Stimulated activated memory B cell treated with anti-CD40 and anti-IgM and Interleukin-4, amounts not matched to agents 10 μg/mL and 1 μg/mL and 100 μg/mL, for 72 hours (primary cell): ENCODE measurements at places on chromosomes 3 and 15.
A peak's percentile ranks its signal among the peaks of the same experiment; 100 is the strongest.

GRCh38 chr3:168881804-168882203 is 781.7 kb downstream of the MECOM start:
- no peak for ATAC-seq

GRCh38 chr3:99866261-99866761 is 48.6 kb downstream of the CMSS1 start:
- ATAC-seq = no peak

DNA sequence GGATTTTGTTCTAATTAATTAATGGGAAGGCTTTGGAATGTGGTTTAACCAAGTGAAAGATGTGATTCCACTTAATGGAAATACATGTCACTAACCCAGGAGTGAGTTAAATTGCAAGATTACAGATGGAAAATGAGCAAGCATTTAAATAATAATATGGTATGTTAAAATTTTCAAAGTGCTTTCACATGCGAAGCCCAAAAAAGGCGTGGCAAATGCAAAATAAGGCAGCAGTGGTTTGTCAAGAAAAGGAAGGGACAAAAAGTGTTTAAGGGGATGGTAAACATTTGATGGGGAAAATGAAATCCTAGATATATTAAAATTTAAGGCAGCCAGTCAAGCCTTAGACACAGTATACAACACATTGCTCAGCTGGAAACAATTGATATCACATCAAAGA is 2.9 kb downstream of the TICRR start:
- ATAC-seq = no peak

DNA sequence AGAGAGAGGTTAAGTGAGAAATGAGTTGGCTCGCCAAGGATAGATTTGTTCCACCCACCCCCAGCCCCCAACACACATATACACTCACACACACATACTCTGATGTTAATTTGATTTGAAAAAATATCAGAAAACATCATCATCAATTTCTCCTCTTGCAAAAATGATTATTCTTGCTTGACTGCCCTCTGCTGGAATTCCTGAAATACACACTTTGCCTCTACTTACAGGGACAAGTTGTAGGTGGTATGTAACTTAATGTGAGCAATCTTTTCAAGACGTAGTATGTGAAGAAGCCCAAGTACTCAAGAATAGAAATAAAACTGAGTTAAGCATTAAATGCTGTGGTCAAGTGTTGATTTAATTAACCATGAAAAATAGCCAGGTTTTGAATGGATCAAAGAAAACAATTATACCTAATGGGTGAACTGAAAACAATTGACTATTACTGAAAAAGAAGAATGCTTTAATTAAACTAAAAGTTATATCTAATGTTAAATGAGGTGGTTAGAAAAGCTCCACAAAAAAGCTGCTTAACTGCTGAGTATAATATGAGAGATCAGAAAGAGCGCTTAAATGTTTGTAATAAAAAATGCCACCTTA is 46.6 kb upstream of the MDFIC2 start:
- no peak for ATAC-seq

GRCh38 chr3:69490971-69491370 is 105.1 kb upstream of the FRMD4B start:
- no peak for ATAC-seq

DNA sequence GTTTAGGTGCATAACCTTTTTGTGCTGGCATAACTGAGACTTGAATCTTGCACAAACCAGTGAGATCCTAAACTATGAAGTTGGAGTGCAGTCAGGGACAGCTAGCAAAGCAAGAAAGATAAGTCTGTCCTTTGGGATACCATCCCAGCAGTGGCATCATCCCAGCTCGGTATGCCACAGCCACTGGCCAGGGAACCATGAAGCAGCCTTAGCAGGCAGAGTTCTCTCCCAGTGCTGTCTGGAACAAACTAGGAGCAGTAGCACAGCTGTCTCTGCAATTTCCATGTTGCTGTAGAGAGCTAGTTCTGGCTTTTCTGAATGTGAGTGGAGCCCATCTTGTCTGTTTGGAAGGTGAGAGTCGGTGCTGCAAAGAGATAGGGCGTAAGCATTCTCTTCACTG is 130.3 kb downstream of the DTWD1 start:
- ATAC-seq = no peak

GRCh38 chr3:132218817-132219755 is 98.1 kb upstream of the ACP3 start:
- no peak for ATAC-seq

DNA sequence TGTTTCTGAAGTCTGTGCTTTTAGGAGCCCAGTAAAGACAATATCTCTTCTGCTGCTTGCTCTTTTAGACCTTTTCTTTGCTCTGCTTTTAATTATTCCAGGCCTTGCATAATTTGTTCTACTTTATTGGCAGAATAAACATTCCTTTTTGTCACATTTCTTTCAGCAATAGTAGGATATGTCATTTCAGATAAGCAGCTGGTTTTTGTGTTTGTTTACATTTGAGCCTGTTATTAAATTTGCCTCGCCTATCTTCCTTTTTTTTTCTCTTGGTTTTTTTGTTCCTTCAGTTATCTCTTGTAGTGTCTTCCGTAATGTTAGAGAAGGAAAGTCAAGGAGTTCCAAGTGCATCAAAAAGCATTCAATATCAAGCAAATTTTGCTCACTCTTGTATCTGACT is 16.4 kb downstream of the ZNF654 start:
- ATAC-seq = no peak

GRCh38 chr15:100690795-100691158 is 88.4 kb downstream of the ASB7 start:
- no peak for ATAC-seq

DNA sequence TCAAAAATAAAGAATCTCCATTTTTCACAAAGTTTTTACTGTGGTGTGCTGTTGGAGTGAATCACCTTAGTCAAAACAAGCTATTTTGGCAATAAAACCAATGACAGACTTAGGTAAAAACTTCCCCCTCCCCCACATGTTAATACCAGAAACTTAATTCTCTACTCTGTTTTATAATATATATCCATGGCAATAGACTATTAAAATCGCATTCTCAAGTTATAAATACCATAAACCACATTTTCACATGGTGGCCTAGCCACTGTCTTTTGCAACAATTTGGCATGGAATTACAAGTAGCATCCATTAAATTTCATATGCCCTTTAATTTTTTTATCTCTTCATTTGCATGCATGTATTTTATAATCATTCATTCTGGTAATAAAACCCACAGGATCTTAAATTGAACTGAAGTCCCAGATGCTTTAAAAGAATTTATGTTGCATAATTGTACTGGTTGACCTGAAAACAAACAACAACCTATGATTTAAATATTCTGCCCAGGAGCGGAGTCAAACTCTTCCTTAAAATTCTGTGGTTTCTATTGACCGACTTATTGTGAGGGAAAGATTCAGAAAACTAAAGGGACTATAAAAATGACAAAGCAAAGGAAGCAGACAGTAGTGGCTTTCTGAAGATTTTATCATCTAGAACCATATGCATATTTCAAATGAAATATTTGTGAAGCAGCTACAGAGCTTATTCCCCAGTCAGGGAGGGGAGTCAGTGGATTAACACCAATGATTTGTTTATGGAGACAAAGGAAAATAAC is 229.0 kb upstream of the TBL1XR1 start:
- no peak for ATAC-seq

DNA sequence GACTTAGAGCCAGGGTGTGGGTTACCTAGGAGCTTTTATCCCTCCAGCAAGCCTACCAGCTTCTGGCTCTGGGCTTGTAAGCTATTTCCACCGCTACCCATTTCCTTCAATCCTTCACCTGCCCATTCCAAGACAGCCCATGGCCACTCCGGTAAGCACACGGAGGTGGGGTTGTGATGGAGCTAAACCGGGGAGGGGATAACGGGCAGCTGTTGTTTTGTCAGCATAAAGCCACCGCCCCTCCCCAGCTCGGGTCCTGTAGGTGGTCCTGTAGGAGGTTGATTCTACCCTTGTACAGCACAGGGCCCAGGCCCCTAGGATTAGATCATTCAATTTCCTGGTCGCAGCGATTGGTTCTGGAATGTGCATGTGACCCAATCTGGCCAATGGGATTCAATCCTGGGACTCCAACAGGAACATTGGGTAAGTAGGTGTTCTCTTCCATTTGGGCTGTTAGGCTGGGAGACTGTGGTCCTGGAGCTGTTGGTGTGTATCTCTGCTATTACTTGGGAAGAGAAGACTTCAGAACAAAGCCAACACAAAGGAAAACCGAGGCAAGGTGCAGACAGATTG is 150.6 kb downstream of the RAB11A start:
- no peak for ATAC-seq

- no peak for ATAC-seq
These were observed 479.4 kb downstream of the NTRK3 start for GRCh38 chr15:87777054-87777561.

DNA sequence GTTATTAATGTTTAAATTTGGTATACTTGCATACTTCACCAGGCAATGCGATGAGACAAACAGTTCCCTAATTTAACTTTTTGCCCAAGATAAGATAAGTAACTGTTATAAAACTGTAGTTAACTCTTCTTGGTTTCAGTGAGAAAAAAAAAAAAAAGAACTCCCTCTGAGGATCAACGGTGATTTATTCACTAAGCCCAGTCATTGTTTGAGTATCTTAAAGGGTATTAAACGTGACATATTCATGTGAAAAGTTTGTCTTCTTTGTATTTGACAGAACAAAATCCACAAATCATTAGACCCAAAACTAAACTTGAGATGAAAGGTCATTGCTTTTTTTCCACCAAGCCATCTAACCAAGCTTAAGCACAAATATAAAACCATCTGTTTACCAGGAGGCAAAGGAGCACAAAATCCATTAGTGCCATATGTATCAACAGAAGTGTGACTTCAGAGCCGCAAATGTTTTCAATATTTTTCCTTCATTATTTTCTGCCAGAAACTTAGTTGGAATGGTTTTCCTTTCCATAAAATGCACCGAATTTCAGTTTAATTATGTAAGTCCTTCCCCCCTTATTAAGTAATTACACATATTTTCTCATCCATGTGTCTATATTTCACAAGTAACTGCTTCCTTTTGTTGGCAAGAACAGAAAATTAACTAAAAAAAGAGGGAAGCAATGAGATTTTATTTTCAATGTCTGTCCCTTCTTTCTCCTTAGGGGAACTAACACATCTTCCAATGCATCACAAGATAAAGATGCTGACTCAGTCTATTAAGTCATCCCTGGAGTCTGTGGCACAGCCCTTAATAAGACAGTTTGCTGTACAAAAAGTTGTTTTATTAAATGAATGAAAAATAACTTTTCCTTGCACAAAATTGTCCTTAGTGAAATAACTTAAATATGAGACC is 92.2 kb upstream of the RAP2B start:
- ATAC-seq = no peak

GRCh38 chr3:143306407-143306806 is 186.8 kb downstream of the CHST2 start:
- ATAC-seq = no peak

DNA sequence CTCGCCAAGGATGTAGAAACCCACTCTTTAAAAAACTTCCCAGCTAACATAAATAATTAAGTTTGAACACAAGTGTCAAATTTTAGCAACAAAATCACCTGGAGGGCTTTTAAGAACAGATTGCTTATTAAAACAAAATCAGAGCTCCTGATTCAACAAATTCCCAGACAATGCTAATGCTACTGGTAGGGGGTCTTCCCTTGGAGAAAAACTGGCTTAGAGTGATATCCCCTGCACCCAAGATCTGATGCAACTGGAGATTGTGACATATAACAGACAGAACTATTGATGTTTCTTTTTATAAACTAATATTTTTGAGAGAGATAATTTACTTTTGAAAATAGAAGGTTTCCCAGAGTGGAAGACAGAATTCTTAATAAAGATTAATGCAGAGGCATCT is 19.9 kb downstream of the IGSF10 start:
- ATAC-seq = no peak

DNA sequence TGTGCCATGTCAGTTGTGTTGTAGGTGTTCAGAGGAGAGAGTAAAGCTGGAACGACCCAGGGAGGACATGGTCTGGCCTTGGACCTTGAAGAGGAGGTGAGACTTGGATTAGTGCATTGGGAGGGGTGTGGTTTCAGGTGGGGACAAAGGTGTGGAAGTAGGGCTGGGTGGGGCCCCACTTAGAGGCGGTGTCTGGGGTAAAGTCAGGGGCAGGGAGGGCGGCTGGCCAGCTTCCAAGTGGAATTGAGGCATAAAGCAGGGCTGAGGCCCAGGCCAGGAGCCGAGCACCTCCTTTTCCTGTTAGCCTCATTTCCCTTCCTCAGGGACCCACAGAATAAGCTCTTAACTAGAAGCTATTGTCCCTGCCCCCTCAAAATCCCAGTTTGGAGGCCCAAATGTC is 36.2 kb upstream of the FLNB start:
- ATAC-seq = no peak

GRCh38 chr15:96736384-96736783 is 405.9 kb downstream of the NR2F2 start:
- no peak for ATAC-seq

- no peak for ATAC-seq
These were observed 39.8 kb upstream of the SGO1 start for GRCh38 chr3:20225769-20226168.

- ATAC-seq = no peak
These were observed 74.5 kb downstream of the FOXP1 start for GRCh38 chr3:71509066-71509465.

DNA sequence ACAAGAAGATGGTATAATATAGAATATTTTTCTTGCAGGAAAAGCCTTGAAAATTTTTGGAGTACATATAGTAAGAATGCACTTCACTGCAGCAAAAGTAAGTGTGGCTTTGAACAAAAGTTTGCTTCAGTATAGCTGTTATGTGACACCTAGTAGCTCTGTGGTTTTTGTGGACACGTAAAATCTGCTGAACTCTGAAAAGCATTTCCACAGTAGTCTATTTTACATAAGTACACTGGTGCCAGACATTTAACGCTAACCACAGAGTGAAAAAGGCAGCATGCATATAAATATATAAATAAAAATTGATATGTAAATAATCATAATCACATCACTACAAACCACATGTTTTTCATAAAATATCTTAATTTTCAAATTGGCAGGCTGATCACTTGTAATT is 39.8 kb downstream of the CGGBP1 start:
- ATAC-seq = no peak

DNA sequence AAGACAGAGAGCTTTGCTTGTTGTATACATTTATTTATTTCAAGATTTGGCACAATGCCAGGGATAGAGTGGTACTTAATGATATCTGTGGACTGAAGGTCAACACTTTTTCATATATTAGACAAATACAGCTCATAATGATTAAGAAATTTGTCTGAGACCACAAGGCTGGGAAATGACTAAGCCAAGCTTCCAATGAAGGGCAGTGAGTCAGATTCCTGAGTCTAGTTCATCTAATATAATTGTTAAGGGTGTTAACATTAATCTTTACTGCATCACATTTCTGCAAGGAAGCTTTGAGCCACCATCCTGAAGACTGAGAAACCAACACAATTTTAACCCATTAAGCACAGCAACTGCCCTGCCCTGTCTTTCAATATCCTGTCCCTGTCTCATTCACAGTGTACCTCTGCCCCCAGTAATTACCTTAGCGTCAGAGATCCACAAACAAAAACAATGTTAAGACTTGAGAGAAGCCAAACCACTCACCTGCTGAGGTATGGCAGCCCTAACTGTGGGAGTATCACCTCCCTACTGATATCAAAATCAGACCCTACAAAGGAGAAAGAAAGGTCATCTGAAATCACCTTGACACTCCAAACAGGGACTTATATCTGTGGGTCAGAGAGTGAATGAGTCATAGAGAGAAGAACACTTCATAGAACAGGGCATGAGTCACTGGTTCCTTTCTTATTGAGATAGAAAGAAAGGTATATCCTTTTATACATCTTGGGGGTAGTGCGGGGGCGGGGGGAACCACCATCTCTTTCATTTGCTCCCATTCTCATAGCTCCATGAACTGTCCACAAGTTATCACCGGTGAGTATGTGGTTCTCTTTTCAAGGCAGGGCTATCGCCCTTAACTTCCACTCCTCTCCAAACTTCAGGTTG is 74.7 kb downstream of the MAGI1 start:
- ATAC-seq = peak; percentile 82

GRCh38 chr15:68419301-68420175 is 12.4 kb downstream of the ITGA11 start:
- no peak for ATAC-seq
